Choroid plexus epithelial cell (primary cell): ENCODE measurements at places on chromosomes 7 and 10.

- peak; percentile 27 for DNase-seq
Observed at GRCh38 chr10:127576740-127577161, 27.6 kb downstream of the NPS start.

GRCh38 chr7:83161899-83162401, 734 bp downstream of the PCLO start:
- DNase-seq, result no peak

DNA sequence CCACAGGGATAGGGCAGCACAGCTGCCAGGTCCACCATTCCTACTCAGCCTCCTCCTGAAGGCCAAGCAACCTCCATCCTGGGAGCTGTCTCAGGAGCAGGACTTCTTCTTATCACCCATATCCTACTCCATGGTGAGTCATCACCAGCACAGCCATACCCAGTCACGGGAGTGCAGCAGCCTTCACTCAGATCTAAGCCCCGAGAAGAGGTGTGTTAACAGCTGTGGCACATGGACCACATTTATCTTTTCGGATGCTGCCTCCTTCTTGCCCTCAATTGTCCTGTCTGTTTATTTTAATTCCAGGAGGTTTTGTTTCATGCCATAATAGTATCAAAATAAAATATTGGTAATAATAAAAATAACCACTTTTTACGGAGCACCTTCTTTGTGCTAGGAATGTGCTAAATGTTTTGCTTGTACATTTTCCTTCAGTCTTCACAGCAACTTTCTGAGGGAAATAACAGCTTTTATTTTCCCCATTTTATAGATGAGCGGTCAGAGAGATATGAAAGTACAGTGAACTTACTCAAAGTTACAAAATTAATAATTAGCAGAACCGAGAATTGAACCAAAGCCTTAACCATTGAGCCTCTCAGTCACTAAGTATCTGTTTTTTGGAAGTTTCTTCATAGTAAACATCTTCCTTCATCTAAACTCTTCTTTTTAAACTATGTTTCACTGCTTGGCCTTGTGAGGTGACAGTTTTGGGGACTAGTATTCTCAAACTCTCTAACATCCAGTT, 2.5 kb upstream of the KEL start:
- no peak for DNase-seq

DNA sequence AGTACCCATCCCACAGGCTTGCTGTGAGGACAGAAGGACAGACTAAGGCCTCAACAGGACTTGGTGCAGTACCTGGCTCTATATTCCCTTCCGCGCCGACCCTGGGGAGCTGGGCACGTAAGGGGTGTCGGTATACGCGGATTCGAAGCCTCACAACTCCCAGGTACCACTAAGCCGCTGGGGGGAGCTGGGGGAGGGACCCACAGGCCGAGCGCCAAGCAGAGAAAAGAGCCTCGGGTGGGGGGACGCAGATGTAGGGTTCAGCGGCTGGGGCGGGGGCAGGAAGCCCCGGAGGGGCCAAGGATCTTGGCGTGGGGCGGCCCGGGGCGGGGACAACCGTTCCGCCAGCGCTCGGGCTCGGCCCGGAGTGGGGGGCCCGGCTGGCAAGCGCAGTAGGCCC, 126.4 kb upstream of the ZNF746 start:
- peak; percentile 38 for DNase-seq

DNA sequence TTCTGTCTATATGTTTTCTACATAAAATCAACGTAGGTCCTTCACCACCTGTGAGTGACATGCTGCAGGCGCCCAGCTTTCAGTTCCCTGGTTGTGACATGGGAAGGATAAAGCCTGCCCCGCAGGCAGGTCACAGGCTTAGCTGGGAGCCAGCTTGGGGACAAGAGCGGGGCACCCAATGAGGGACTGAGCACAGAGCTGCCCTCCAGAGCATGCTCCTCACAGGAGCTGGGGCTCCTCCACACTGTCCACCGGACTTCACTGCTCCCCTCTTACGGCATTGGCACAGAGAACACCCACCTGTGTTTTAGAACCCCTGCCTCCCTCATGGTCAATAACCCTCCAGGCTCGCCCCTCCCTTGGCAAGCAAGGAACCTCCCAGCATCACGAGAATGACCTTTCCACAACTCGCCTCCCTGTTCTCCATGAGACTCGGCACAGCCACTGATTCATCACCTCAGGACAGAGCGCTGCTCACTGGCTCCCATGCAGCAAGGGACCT, 187.1 kb downstream of the TNS3 start:
- no peak for DNase-seq

GRCh38 chr10:369684-370448, 234.6 kb downstream of the ZMYND11 start:
- peak; percentile 64 for DNase-seq

DNA sequence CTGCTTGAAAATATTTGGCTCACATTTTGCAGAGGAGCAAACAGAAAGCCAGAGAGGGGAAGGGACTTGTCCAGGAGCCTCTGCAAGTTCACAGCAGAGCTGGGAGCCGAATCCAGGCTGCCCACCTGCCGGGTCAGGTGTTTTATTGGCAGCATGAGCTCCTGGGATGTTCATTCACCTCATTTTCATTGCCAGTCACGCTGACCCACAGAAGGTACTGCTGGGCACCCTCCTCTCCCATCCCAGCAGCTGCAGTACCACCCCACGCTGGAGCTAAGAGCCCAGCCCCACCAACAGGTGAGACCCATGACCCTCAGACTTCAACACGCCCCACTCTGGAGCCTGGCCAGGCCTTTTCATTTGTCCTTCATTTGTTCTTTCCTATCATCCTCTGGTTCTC, 102.7 kb downstream of the GRID1 start:
- DNase-seq, result no peak

- DNase-seq, result no peak
Observed at GRCh38 chr10:132382231-132382922, 14.6 kb upstream of the PWWP2B start.

GRCh38 chr10:77603534-77603927, 34.1 kb downstream of the KCNMA1 start:
- peak; percentile 28 for DNase-seq

GRCh38 chr10:33071857-33072256, 113.8 kb upstream of the ITGB1 start:
- DNase-seq, result no peak

DNA sequence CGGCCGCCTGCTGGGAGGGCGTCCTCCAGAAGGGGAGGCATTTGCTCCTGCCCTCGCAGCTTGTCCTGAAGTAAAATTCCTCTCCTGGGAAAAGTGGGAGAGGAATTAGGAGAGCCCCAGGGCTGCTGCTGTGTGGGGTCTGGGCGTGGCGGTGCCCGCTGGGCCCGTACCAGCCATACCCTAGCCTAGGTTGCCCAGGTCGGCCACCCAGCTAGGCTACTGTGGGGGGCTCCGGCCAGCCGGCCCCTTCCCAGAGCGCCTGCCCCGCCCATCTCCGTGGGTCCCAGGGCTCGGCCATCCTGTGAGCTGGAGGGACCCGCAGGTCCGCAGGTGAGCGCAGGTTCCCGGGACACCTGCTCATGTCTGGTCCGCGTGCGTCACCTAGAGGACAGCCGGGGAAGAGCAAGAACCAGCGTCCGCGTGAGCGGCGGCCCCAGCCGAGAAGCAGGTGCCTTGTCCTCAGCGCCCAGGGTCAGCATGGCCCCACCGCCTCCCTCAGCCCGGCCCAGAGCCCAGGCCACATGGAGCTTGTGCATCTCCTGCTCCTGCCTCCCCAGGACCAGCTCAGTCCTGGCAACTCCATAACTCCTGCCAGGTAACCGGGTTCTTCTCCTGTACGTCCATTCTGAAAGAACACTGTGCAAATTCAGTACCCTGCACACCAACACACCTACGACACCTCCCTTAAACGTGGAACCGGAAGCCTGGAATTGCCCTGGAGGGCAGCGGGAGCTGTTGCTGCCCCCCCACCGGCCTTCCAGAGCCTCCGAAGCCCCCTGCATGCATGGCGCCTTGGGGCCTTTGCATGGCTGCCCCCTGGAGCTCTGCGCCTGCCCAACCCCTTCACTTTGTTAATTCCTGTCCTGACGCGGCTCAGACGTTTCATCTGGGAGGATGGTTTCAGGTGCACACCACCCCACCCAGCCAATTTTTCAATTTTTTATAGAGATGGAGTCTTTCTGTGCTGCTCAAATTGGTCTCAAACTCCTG, 22.8 kb upstream of the FOXL3 start:
- DNase-seq, result no peak
